ENCODE measurements at places on chromosomes 4 and X. TPM values are rescaled to one million over a fixed set of nuclear protein-coding genes. Genes with fewer than 3 reads are reported as not detected.
A peak's percentile ranks its signal among the peaks of the same experiment; 100 is the strongest.

- no peaks in the 10 kb centered on the region for H3K36me3 ChIP-seq
- DNase-seq, result no peak
- no peak overlapping the region for H3K27ac ChIP-seq
- no peak overlapping the region for H3K4me3 ChIP-seq
Measured at GRCh38 chrX:153828308-153828707, 2.0 kb downstream of the PDZD4 start.

DNA sequence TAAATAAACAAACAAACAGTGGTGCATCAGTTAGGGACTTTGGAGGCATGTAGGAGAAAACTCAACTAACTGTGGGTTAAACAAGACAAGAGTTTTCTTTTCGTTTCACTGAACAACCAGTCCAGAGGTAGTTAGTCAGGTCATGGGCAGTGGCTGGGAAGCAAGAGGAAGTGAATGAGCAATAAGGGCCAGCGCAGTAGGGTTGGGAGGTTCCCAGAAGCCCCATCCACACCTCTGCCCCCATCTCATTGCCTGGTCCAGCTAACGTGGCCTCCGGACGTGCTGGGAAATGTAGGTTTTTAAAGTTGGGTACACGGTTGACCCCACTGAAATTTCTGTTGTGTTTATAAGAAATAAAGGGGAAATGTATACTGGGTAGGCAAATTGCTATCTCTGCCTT, 8.7 kb downstream of the GLOD5 start:
- H3K27me3 ChIP-seq, result no peaks in the 10 kb centered on the region
- no peak overlapping the region for H3K27ac ChIP-seq
- H3K4me1 ChIP-seq, result no peaks in the 10 kb centered on the region

DNA sequence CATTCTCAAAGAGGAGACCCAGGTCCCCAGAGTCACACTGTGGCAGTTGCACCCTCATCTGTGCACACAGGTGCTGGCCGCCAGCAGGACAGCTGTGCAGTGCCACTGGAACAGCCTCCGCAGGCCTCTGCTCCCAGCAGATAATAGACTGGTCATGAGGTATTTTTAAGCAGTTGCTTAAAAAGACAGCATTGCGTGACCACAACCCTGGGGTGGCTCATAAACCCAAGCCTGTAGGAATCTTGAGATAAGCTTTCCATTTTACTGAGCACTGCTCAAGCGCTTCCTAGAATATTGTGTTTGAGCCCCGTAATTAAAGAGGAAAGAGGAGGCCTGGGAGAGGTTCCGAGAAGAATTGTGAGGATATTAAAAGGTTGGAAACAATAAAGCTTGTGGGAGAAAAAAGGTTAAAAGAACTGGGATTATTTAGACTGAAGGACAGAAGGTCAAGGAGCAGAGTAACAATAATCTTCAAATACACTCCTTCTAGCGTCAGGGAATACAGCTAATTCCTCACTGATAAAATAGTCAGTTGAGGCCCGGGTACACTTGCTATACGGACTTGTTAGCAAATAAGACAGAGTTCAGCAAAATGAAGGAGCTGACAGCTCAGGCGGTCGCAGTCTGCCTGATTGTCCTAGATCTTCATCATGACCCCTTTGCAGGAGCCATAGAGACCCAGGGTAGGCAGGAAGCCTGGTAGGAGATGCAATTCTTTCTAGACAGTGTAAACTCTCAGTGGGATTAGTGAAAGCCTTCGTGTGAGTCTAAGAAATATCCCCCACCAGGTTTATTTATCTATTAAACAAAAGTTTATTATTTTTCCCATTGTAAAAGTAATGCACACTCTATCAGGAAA, 86.2 kb upstream of the KIT start:
- no peak for DNase-seq
- no peak overlapping the region for H3K4me3 ChIP-seq
- H3K36me3 ChIP-seq, result no peaks in the 10 kb centered on the region
- no peaks in the 10 kb centered on the region for H3K4me1 ChIP-seq

DNA sequence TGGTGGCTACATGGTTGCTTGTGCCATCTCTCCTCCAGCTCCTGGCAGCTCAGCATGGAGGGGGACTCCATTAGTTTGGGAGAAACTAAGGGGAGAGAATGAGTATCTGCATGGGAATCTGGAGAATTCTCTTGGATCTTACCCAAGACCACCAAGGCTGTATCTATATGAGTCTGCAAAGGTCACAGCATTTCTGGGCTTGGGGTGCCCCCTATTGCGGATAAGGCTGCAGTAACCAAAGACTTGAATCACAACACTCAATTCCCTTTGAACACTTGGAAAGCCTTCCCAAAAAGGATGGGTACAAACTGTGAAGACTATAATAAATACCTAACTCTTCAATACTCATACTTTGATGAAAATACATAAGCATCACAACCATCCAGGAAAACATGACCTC, 623.5 kb upstream of the NR3C2 start:
- no peaks in the 10 kb centered on the region for H3K4me1 ChIP-seq
- H3K27ac ChIP-seq, result no peak overlapping the region

- H3K4me1 ChIP-seq, result no peaks in the 10 kb centered on the region
- H3K4me3 ChIP-seq, result no peak overlapping the region
- no peak overlapping the region for H3K27ac ChIP-seq
- peak; percentile 46 for DNase-seq
- no peaks in the 10 kb centered on the region for H3K27me3 ChIP-seq
Measured at GRCh38 chr4:100907465-100908454, 389.9 kb upstream of the EMCN start.

GRCh38 chr4:105496899-105497298, 23.0 kb upstream of the PPA2 start:
- no peak overlapping the region for H3K4me3 ChIP-seq
- no peaks in the 10 kb centered on the region for H3K36me3 ChIP-seq
- no peaks in the 10 kb centered on the region for H3K27me3 ChIP-seq
- no peak overlapping the region for H3K27ac ChIP-seq
- no peak for DNase-seq
- no peaks in the 10 kb centered on the region for H3K4me1 ChIP-seq

DNA sequence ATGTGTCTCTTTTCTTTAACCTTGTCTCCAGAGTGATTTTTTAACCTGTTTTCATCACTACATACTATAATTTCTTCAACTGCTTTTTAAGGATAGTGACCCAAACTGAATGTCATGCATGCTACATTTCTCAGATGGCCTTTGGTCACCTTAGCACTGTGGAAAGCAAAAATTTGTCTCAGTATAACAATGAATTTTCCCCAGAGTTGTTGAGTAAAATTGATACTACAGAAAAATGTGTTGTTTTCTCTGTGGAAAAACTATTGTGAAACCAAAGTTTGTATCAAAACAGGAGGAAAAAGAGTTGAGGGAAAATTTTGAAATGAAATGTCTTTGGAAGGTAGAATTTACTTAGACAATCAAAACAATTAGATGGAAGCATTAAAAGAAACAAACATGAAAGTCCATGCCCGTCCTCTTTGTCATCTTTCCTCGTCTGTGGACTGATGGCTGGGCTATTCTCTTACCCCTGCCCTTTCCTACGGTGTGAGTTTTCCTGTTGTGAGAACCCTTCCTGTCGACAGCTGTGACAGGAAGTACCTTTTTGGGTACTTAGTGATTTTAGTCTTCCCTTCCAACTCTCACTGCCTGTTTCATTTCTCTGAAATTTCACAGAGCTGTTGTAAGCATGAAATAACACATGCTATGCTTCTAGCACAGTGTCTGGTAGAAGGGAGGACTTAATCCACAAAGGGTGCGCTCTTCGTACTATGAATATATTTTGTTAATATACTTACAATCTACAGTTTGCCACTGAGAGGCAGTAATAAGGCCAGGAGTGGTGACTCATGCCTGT, 50.8 kb downstream of the LRP2BP start:
- H3K27me3 ChIP-seq, result no peaks in the 10 kb centered on the region
- no peak overlapping the region for H3K4me3 ChIP-seq
- H3K36me3 ChIP-seq, result no peaks in the 10 kb centered on the region
- no peak for DNase-seq
- no peaks in the 10 kb centered on the region for H3K4me1 ChIP-seq

- H3K27ac ChIP-seq, result peak overlapping the region; percentile 33
- no peaks in the 10 kb centered on the region for H3K27me3 ChIP-seq
- no peaks in the 10 kb centered on the region for H3K36me3 ChIP-seq
- peaks cover 32% of the 10 kb centered on the region for H3K4me1 ChIP-seq
Measured at GRCh38 chrX:150058728-150059127, 120.4 kb upstream of the EOLA2 start.

DNA sequence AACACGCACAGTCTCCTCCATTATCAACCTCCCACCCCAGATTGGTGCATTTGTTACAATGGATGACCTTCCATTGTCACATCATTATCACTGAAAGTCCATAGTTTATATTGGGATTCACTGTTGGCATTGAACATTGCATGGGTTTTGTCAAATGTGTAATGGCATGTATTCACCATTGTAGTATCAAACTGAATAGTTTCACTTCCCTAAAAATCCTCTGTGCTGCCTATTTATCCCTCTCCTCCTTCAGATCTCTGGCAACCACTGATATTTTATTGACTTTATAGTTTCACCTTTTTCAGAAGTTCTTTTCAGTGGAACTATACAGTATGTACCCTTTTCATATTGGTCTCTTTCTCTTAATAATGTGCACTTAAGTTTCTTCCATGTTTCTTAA, 1565.4 kb downstream of the PCDH18 start:
- no peaks in the 10 kb centered on the region for H3K4me1 ChIP-seq
- no peak overlapping the region for H3K27ac ChIP-seq
- no peaks in the 10 kb centered on the region for H3K27me3 ChIP-seq
- H3K4me3 ChIP-seq, result no peak overlapping the region
- DNase-seq, result no peak

LONRF3 gene
- 6.3 TPM for total RNA-seq

RBMXL3 gene
- total RNA-seq, result not detected

All from PC-9 (cell line).